ENCODE measurements at places on chromosomes 3 and 15.

- DNase-seq: no peak
Measured at GRCh38 chr15:80840182-80841130, 61.3 kb downstream of the CEMIP start.

GRCh38 chr3:56087451-56088053 lies 380.7 kb downstream of the ERC2 start:
- DNase-seq: no peak

GRCh38 chr3:114900908-114901307 lies 246.2 kb downstream of the ZBTB20 start:
- DNase-seq: no peak

DNA sequence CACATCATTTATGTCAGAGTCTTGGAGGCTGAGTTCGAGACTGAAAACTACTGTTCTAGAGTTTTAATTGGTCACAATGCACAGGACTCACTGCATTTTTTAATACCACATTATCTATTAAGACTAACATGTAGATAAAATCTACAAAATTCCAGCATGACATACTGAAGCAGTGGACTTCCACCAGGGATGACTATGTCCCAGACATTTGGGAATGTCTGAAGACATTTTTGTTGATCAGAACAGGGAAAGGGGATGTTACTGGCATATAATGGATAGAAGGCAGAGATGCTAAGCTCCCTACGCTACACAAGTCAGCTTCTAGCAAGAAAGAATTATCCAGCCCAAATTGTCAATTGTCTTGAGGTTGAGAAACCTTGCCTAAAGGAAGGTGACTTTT lies 419.0 kb upstream of the TGFBR2 start:
- DNase-seq: no peak

DNA sequence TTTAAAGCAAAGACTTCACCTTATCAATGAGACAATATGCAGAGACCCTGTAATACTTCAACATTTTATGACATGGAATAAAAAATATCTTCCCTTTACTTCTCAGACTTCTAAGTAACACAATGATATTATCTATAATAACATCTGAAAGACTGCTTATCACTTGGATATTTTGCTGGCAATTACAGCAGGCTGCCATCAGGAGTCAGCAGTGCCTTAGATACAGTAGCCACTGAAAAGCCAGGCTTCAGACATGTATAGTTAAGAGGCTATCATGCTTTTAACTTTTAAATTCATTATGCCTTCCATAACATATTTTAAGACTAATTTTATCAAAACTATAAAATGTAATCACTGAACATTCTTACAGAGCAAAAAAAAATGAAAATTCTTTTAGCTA lies 227.5 kb downstream of the NEK10 start:
- no peak for DNase-seq

- no peak for DNase-seq
Measured at GRCh38 chr3:14227856-14228255, 49.2 kb downstream of the LSM3 start.

- no peak for DNase-seq
Measured at GRCh38 chr3:71207632-71208031, 375.9 kb downstream of the FOXP1 start.

DNA sequence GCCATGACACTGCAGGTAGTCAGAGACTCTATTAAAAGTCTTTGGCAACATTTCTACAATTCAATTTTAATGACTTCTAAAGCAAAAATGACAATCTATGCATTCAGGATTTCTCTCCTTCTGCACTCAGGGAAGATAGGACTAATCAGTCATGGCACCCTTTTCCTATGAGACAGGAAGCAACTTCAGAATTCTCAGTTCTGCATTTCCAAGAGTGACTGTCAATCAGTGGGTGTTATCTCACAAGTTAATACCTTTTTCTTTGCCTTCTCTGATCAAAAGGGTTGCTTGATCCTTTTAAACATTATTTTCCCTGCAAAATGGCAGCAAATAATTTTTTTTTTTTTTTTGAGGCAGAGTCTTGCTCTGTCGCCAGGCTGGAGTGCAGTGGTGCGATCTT lies 7.8 kb upstream of the ICE2 start:
- no peak for DNase-seq

DNA sequence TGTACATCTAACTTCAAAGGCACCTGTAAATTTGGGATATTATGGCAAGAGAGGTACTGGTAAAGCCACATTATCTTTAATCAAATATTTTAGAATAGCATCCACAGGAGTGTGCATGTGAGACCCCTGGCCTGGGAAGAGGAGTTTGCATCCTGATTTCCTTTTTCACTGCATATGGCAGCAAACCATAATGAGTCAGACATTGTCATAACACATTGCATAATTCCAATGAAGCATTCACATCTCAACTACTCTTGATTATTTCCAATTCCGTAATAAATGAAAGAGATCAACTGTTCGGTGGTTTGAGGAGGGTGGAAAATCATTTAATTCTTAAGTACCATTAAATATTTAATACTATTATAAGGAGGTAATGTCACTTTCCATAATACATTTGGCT lies 215.0 kb downstream of the MECOM start:
- DNase-seq: no peak

GRCh38 chr15:99387421-99388168 lies 136.3 kb downstream of the LRRC28 start:
- no peak for DNase-seq

DNA sequence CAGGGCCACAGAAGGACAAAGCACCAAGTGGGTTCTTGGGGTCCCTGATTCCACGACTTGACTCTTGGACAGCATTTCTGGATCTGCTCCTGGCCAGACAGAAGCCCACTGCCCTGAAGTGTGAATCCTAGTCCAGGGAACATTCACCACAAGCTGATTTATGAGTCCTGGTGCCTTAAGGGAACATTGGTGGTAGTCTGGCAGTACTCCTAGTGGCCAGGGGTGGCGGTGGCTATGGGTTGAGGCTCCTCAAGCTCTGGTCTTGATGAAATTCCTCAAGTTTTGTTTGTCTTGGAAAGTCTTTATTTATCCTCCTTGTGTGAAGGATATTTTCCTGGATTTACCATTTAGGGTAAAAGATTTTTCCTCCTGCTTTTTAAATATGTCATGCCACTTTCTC lies 307.5 kb downstream of the PYDC2 start:
- no peak for DNase-seq

DNA sequence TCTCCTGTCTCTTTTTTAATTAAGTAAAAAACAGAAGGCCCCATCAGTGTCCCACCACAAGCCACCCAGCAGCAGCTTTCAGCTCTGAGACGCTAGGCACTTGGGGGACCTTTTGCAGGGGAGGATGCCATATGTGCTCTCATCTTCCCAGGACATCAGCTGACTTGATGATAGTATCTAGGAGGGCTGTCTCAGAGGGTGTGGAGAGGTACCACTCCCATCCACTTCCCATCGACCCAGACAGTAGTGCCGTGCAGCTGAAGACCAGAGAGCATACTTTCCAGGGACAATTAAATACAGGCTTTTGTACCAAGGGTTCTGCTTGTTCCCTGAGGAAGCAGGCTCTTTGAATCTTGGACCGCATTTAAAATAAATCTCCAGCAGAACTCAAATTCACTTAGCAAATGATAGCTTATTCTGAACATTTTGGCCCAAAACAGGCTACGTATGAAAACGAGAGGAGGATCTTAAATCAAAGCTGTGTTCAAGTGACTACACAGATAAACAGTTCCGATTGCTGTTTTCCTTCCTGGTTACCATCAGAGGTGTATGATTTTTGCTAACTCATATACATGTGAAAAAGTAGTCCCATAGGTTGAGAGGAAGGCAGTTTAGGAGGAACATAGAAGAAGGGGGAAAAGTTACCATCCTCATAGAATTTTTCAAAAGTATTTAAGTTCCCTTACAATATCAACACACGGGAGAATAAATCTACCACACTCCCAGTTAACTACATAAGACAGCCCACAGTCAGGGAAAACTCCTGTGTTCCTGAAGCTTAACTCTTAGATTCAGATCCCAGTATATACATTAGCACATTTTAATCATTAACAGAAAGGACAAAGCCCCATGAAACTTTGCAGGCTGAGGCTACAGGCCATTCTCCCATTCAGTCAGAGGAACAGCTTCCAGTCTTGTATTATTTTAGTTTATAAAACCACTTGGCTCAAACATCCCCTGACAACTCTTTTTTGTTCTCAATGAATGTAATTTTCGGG lies 9.5 kb downstream of the WNT5A start:
- DNase-seq: no peak

- DNase-seq: no peak
Measured at GRCh38 chr15:80530737-80531365, 126.7 kb downstream of the ARNT2 start.

- no peak for DNase-seq
Measured at GRCh38 chr15:41892621-41893421, 1.0 kb downstream of the SPTBN5 start.

DNA sequence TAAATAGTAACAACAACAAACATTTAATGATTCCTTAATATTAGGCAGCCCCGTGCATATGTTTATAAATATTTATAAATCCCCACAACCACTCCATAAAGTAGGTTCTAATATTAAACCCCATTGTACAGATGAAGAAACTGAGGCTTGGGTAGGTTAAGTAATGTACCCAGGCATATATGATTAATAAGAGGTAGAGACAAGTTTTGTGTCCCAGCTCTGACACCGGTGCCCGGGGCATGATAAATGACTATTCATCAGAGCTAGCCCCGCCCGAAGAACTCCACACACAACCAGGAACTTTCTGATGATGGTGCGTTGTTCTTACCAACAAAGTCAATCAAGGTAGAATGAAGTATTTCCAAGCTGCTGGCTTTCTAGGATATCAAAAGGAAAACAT lies 19.4 kb downstream of the CDCP1 start:
- DNase-seq: no peak

GRCh38 chr3:137760341-137761098 lies 3.6 kb upstream of the SOX14 start:
- no peak for DNase-seq

DNA sequence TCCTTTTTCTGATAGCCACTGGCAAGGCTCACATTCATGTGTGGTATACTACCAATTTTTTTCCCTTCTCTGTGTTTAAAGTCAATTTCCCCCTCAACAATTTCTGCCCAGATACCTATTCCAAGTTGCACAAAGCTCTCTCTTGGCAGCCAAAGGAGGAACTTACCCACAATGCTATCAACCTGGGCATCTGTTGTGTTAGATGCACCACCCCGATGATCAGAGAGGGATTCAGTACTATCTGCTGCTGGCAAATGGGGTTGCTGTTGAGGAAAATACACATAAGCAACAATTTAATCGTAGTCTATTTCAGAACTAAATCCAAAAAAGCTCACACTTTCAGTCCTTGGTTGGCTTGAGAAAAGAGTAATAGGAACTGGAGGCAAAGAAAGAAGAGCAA lies 46.1 kb downstream of the AAGAB start:
- no peak for DNase-seq

DNA sequence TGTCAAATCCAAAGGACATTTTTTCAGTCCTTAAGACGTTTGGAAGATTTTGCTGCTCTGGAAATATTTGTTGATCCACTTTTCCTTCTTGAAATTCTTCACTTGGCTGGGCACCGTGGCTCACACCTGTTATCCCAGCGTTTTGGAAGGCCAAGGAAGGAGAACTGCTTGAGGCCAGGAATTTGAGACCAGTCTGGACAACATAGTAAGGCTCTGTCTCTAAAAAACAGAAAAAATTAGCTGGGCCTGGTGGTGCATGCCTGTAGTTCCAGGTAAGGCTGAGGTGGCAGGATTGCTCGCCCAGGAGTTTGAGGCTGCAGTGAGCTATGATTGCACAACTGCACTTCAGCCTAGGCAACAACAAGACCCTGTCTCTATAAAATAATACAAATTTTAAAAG lies 173.9 kb upstream of the MITF start:
- DNase-seq: no peak

GRCh38 chr15:89072277-89072869 lies 15.9 kb upstream of the ABHD2 start:
- no peak for DNase-seq

- DNase-seq: peak; percentile 55
Measured at GRCh38 chr15:91032919-91033803, 10.8 kb upstream of the VPS33B start.

DNA sequence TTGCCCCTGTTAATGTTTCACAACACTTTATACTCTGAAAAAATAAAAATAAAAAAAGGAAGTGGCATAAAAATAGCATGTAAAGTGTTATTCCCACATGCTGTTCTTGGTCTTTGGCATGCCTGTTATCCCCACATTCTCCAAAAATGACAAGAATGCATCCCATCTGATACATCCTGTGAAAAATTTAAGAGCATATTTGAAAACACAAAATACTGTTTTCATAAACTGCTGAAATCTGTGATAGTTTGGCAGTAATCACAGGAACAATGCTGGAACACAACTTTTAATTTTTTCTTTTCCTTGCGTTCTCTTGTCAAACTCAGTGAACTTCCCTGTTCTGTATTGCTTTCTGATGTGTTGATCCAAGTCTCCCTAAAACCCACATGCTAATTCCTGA lies 288.8 kb downstream of the ROBO2 start:
- no peak for DNase-seq

- no peak for DNase-seq
Measured at GRCh38 chr15:35437157-35437556, 108.8 kb downstream of the DPH6 start.

DNA sequence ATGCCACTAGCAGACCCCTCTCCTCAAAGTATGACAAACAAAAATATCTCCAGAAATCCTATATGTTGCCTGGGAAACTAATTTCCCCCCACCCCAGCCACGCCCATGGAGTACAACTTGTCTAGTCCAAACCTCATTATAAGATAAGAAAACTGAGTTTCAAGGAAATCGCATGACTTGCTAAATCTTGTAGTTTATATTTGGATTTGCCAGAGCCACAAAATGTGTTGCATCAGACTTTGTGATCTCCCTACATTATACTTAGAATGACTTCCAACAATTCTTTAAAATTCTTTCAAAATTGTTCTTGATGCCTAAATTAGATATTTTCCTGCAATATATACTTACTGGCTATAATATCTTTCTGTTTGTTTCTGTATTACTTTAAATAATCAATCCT lies 1034.4 kb downstream of the IGSF11 start:
- DNase-seq: no peak

- DNase-seq: no peak
Measured at GRCh38 chr3:65245133-65246063, 557.6 kb upstream of the ADAMTS9 start.

DNA sequence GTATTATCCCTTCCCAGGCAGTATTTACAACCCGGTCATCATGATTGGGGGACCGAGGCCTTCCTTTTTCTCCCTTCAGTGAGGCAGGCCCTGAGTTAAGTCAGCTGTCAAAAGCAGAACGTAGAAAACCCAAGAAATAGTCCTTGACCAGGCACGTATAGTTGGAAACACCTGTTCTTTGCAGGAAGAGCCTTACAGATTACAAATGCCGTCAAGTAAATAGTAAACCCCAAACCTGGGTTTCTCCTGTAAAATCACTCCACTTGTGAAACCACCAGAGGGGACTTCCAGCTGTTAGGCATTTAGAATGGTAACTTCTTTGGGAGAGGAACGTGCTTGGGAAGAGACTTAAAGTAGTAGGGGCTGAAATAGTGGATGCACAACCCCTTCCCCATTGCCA lies 1.0 kb upstream of the BTBD1 start:
- no peak for DNase-seq

GRCh38 chr3:191136347-191136746 lies 62.7 kb upstream of the OSTN start:
- DNase-seq: no peak

GRCh38 chr3:31448035-31448881 lies 84.5 kb upstream of the STT3B start:
- DNase-seq: peak; percentile 35

- DNase-seq: no peak
Measured at GRCh38 chr3:113521981-113522380, 7.0 kb upstream of the SPICE1 start.
